Naive thymus-derived CD4-positive, alpha-beta T cell (primary cell): ENCODE measurements at places on chromosomes 4 and X. TPM values are rescaled to one million over a fixed set of nuclear protein-coding genes. Genes with fewer than 3 reads are reported as not detected.

ALAS2 gene
- total RNA-seq: not detected

ZNF182 gene
- 16.7 TPM for total RNA-seq

TBC1D14 gene
- total RNA-seq: 53.1 and 57.2 TPM in 2 replicates

GUF1 gene
- total RNA-seq: 19.9 TPM

FGFBP2 gene
- 54.8 TPM for total RNA-seq

PLP2 gene
- 98.5 and 101 TPM in 2 replicates for total RNA-seq

KDM5C gene
- 128 TPM for total RNA-seq

DNA sequence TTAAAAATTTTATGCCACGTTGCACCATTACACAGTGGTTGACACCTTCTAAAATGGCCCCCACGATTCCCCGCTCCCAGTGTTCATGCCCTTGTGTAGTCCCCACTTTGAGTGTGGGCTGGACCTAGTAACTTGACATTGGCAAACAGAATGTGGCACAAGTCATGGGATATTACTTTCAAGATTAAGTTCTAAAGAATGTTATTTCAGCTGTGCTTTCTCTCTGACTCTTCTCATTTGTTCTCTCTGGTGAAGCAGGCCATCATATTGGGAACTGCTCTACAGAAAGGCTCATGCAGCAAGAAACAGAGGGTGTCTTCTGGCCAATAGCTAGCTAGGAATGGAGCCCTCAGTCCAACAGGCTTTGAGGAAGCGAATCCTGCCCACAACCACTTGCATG, 67.1 kb downstream of the ATXN3L start:
- DNase-seq: no peak

DNA sequence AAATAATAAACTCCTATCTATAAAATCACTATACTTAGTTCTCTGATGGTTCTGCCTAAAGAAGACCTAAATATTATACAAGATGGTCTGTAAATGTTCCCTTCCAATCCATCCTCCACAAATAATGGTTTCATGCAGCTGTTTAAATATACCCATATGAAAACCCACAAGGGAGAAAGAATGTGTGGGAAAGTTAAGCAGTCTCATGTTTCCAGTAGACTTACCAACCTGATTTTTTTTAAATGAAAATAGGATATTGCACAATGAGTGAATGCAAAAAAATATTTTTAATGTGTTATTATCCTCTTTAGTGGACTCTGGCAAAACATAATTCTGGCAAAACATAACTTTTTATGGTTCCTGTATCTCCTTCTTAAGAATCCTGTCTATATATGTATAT, 23.3 kb downstream of the CAMK2D start:
- no peak for DNase-seq

GRCh38 chr4:172169871-172170270, 356.7 kb downstream of the GALNTL6 start:
- DNase-seq: no peak

GRCh38 chrX:97938706-97939105, 1055.0 kb downstream of the RPA4 start:
- no peak for DNase-seq

GRCh38 chr4:2261853-2262144, at the start of gene MXD4:
Gene MXD4 (minus strand): TSS chr4:2262109. CDS start chr4:2261980, 129 bp downstream.
- DNase-seq: no peak

DNA sequence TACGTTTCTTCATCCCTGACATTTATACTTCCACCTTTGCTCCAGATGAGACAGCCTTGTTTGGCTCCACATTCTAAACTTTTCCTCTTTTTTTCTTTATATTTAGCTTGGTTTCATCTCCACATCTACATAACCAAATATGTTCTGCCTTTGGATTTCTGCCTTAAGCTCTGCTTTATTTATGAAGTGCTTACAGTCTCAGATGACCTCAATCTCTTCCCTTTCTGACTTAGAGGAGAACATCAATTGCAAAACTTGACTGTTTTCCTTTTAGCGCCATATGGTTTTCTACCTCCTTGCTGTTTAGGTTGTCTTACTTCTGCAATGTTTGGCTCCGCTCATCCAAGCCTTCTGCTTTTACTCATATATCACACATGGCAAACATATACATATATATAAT, 7.5 kb downstream of the ASB5 start:
- DNase-seq: no peak

DNA sequence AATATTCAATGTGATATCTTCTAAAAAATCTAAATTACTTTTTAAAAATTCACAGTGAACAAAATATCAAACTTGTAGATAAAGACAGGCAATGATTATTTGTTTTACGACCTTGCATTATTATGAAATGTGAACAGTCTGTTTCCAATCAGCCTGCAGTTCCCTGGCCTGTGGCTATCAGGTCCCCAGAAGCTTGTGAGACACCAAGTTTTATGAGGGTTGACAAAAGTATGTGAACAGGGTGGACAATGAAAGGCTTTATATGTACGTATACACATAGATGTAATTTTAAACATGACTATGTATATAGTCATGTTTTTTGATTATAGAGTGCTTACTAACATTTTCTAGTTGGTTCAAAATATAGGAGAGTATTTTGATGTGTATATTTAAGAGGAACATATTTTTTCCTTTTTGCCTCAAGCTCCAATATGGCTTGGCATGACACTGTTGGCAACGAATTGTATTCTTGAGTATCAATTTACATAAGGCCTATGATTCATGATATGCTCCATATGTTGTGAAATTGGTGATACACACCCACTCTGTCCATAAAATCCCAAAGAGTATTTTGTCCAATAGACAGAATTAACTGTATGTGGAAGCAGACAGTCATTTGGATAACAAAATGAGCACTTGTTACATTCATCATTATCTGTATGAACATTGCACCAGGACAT, 55.7 kb downstream of the BTC start:
- no peak for DNase-seq

- no peak for DNase-seq
Observed at GRCh38 chr4:89469516-89469915, 161.9 kb upstream of the GPRIN3 start.

DNA sequence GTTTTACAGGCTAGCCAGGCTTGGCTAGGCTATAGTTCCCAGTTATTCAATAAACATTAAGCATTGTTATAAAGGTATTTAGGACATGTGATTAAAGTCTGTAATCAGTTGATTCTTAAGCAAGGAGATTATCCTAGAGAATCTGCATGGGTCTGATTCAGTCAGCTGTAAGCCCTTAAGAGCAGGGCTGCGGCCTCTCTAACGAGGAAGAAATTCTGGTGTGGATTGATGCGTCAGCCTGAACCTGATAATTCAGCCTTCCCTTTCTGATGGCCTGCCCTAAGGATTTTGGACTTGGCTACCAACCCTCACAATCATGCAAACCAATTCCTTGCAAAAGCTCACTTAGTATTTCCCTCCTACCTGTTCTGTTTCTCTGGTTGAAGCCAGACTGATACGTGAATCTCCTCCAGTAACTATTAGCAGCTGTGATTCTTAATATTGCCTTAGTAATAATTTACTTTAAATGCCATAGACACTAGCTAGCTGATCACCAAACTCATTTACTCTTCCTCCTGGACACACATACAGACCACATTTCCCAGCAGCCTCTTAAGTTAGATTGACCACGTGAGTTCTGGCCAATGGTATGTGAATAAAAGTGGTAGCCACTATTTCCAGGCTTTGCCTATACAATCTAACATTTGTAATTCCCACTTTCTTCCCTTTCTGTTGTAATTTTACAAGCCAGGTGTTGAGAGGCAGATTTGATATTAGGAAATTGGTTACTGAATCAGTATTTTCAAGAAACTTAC, 678.0 kb upstream of the INTU start:
- no peak for DNase-seq

DNA sequence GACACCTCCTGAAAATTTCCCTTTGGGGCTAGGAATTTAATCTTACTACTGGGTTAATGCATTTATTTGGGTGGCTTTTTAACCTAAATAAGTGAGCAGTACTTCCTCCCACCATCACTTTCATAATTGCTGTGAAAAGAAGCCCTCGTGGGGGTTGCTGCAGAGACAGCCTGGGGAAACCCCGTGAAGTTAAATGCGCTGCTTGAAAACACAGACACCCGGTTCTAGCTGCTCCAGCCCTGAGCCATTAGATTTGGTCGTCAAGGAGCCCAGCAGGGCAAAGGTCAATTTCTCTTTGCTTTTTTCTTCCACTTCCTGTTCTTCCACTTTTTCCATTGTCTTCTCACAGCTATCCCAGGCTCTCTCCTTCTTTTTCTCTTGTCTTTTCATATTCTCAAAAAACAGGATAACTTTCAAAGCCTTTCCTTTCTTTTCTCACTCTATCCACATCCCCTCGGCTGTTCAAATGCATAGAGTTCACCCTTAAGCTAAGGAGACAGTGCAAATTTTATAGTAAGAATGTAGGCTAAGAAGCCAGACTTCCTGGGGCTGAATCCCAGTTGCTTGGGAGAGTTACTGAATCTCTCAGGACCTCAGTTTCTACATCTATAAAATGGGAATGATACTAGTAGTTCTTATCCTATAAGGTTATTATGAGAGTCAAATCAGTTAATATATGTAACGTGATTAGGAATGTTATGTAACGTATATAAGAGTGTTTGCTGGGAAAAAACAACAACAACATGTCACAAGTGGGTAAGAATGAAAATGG, 91.5 kb upstream of the ZNF827 start:
- no peak for DNase-seq

GRCh38 chrX:123331859-123332258, 147.8 kb downstream of the GRIA3 start:
- no peak for DNase-seq

DNA sequence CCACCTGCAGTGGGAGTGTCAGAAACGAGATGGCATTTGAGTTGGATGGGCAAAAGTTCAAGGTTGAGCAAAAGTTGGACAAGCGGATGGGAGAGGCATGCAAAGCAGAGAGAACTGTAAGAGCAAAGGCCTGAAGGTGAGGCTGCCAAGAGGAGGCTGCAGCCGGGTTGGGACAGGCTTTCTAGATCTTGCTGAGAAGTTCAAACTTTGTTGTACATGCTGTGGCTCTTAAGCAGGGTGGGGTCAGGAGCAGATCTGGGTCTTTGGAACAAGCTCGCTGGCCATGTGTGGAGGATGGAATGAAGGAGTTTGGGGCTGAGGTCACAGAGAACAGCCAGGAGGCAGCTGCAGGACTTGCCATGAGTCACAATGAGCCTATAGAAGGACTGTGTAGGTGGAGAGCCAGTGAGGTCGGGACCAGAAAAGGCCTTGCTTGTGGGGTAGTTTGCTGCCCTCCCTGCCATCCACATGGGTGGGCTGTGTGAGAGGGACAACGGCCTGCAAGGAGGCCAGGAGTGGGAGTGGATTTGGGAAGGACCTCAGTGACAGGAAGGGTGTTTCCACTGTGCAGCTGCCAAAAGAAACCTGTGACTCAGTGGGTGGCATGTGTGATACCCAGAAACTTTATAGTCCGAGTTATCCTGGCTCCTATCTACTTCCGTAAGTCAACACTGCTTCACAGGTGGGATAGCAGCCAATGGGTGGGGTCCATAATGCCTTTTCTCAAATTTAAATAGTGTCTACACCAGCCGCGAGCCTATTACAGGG, 210.4 kb downstream of the MID1IP1 start:
- no peak for DNase-seq

GRCh38 chr4:2948895-2949781, 14.1 kb downstream of the NOP14 start:
- no peak for DNase-seq

GRCh38 chr4:126939401-126939800, 693.4 kb upstream of the INTU start:
- DNase-seq: no peak

- DNase-seq: peak; percentile 20
Observed at GRCh38 chrX:71998836-71999509, 88.3 kb downstream of the NHSL2 start.

DNA sequence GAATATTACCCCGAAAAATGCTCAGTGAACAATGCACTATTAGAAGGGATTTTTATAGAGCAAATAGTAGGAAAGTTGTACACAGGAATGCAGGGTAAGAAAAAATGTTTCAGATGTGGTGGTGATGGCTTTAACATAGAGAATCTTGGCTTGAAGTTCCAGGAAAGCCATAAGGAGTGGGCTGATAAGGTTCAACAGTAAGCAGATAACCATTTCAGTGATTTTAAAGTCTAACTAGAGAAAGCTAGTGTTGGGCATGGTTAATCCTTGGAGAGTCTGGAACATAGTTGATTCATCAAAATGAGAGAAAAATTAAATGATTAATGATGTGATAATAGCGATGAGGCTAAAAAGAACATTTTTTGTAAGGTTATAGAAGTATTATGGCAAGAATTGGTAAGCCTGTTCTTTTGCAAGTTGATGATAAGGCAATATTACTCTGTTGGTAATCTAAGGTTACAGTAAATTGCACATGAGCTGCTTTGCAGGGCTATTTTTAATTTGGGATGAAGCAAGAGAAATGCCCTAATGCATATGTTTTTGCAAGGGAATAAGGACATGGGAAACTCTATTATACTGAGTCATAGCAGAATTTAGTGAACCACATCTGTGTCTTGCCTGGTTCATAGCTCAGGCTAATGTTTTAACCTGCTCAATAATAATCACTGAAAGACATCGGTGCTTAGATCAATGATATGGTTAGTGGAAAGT, 44.3 kb downstream of the GALNTL6 start:
- no peak for DNase-seq

GRCh38 chrX:56343664-56344063, 111.5 kb downstream of the KLF8 start:
- DNase-seq: no peak

DNA sequence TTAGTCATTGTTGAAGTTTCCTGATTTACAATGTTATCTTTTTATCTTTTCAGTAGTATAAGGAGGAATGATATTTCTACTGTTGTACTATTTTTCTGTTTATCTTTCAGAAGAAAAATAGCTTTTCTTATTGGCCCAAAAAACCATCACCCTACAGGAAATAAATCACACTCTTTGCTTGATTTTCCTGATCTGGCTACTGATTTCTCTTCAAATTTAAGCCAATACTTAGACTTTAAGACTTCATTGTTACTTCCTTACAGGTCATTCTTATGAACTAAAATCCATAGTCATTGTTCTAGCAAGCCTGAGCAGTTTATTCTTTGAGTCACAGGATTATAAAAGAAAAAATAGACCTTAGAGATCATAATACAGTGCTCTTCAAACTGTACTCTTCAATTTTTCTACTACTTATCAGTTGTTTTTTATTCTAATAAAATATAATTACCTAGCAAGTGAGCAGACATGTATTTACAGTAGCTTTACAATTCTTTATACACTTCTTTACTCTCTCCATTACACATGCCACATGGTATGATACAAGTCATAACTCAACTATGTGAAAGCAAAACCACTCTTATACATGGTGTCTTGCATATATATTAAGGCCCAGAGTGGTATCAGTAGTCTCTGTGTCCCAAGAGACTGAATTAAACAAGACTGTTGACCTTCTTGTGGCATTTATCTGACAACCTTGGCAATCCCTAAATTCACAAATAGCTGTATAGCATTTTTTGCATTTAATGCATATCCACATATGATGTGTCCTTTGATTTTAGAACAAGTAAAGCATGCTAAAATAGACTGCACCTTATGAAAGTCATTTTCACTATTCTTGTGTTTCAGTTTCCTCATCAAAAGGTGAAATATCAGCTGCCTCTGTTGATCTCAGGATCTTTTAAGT, 47.9 kb downstream of the TET2 start:
- no peak for DNase-seq
